ENCODE measurements at places on chromosomes 16 and 17.

DNA sequence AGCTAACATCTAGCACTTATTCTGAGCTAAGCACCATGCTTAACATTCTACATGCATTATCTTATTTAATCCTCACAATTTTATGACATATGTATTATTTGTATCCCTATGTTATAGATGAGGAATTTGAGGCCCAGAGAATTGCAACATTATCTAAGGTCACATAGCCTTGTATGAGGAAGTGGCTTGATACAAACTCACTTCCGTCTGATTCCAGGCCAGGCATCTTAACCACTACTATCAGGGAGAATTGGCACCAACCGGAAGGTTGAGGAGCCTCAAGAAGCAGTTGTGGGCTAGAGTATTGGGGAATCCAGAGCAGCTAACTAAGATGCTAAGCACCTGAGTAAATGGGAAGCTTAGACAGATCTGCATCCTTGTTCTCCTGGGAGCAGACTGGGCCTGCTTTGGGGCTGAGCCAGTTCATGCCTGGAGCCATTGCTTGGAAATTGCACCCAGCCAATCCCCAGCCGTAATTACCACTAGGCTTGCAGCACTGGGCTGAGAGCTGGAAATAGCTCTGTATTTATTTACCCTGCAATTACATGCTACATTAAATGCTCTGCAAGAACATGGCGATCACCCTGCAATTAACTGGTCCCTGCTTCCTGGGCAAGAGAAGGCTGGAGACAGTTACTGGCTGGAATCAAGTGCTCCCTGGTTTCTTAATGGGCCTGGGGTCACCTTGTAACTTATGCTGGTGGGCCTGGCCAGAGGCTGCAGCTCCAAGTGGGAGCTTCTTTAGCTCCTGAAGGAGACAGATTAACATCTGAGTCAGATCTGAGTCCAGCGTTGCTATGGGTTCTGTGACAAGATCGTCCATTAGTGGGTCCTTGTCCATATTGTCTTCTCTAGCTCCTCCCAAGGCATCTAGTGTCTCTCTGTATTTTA, 273.1 kb upstream of the CCL2 start:
- DNase-seq, result no peak

- no peak for DNase-seq
Observed at GRCh38 chr17:73952082-73952479, 251.4 kb upstream of the RPL38 start.

DNA sequence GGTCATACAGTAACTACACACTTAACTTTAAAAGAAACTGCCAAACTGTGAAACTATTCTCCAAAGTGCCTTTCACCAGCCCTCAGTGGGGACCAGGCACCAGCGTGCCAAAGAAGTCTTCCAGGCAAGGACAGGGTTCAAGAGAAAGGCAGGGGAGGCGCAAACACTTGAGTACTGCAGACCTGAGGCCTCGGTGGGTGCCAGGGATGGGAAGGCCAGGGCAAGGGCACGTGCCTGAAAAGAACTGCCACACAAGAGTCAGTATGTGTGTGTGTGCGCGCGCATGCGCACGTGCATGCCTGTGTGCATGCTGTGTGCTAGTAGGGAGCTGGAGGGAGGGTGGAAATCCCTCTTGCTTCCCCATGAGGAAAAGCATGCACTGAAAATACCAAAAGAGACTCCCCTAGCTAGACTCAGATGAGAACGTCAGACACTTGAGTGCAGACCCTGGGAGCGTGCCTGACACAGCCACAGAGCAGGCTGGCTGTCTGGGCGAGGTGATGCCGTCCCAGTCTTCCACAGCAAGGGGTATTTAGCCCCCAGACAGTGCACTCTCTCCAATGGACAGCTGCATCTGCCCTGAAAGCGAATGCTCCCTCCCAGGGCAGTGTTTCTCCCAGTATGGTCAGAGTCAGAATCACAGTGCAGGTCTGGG, 40.1 kb upstream of the GSG1L start:
- DNase-seq, result no peak

- peak; percentile 80 for DNase-seq
Observed at GRCh38 chr16:22188595-22189442, 17.3 kb upstream of the EEF2K start.

DNA sequence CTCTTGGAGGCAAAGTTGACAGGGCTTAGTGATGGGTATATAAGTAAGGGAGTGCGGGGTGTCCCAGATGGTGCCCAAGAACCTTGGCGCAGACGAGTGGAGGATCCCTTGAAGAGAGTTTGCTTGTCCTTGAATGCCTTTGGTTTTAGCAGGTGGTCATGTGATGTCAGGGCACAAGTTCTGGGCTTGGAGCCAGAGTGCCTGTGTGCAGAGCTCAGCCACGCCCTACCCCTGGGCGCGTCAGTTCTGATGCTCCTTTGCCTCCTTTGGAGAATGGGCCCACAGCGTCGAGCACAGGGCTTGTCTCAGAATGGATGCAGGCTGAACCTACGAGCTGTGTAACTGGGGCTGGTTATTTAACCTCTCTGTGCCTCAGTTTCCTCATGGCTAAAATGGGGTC, 412.2 kb upstream of the EEF2KMT start:
- DNase-seq, result no peak

GRCh38 chr17:67032985-67033384, 11.4 kb upstream of the CACNG1 start:
- DNase-seq, result no peak

GRCh38 chr16:67848118-67848517, 625 bp upstream of the CENPT start:
- DNase-seq, result no peak

DNA sequence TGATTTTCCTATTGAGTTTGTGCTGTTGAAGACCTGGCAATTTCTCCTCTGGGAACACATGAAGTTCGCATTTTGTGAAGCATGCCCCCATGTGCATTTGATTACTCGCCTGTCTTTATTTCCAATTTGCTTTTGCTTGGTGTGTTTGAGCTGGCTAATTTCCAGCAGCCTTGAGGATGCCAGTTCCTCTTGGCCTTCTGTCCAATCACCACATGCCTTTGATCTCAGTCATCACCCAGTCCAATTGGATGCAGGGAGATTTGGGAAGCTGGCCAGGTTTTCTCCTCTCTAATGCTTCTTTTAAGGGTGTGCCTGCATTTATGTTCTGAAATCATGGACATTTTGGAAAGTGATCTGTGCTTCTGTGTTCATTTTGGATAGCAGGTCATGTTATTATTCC, 3.8 kb upstream of the TMEM100 start:
- DNase-seq, result no peak

GRCh38 chr17:57419940-57420550, 163.7 kb downstream of the MSI2 start:
- DNase-seq, result no peak

DNA sequence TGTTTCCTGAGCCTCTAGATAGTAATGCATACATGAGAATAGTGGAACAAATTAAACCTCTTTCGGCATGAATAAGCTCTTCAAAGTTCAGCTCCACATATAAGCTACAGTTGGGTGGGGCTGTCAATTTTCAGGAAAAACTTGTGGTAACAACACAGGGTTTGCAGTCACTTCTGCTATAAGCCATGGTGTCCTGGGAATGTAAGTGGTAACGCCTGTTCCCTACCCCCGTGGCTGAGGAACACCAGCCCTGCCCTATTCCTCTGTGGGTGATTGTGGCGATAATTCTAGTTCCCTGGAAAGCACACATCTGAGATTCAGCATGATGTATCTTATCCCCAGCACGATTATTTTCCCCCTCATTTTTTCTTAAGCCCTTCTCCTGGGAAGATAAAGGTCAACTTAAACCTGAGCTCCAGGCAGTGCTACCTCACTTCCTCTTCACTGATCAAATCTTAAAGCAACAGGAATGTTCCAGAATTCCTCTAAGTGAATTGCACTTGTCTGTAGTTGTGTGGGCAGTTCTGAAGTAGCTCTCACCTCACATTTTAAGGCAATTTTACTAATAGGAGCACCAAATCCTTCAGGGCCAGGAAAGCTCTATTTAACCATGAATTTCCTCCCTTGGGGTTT, 500.7 kb upstream of the HSBP1 start:
- no peak for DNase-seq

DNA sequence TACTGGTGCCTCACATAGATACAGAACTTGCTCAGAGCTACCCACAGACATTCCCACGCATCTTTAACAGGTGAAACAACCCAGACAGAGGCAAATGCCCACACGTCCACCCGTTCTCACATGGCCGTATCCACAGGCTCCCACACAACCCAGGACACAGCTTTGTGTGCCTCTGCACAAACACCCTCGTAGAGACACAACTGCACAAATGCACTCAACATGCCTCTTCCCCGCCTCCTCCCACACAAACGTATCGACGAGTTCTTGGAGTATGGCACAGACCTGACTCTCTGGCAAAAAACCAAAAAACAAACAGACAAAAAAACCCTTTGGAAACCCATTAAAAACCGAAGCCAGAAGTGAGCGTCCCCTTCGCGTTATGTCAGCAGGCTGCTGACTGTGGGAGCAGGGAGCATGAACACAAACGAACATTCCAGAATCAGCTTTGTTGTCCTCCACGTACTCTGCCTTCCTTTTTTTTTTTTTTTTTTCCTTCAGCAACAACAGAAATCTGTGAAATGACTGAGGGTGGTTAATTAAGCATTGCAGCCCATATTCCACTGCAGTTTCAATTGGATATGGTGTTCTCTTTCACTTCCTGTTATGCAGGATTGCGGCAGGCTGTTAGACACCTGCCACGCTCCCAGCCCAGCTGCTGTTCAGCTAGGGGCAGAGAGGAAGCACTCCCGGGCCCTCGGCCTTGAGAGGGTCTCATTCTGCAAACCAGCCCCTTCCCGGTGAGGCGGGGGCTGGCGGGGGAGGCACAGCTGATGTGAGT, 313.7 kb downstream of the MAF start:
- peak; percentile 76 for DNase-seq

GRCh38 chr16:57255686-57256415, 10.8 kb downstream of the ARL2BP start:
- no peak for DNase-seq

- DNase-seq, result no peak
Observed at GRCh38 chr16:86631444-86631843, 53.1 kb downstream of the FOXL1 start.

DNA sequence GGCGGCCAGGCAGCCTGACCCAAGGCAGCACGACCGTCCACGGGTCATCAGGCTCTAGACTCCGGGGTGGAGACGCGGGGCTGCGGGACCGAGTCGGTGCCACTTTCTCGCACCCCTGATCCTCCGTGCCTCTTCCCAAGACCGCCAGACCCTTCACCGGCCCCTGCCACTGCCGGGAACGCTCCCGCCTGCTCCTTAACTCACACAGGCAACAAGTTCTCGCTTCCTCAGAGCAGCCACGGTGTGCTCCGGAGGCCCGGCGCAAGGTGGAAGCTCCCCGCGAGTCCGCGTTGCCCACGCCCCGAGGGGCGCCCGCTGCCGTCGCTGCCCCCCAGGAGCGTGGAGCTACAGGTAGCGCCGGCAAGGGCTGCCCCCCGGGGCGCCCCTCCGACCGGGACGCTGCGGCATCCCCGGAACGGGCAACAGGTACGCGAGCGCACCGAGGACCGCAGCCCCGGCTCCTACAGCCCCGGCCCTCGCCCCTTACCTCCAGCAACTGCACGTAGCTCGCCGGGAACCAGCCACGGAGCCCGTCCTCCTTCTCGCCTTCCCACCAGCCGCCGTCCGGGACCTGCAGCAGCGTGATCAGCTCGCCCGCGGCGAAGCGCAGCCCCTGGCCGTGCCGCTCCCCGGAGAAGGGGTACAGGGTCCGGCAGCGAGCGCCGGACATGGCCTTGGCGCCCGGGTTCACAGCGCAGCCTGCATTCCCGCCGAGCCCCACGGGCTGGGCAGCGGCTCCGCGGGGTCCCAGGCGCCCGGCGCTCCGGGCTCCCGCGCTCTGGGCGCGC, 491 bp downstream of the GAS7 start:
- DNase-seq, result no peak

- DNase-seq, result no peak
Observed at GRCh38 chr16:8986818-8987191, 23.1 kb upstream of the USP7 start.

- no peak for DNase-seq
Observed at GRCh38 chr17:66178642-66179041, 13.3 kb downstream of the CEP112 start.

GRCh38 chr16:71439523-71439922, 2.3 kb downstream of the TLE7 start:
- no peak for DNase-seq

- DNase-seq, result no peak
Observed at GRCh38 chr17:82160075-82160474, 52.6 kb downstream of the CCDC57 start.
